Left forelimb (tissue), 1 donor: ENCODE measurements at places on chromosomes 7 and 10.
A peak's percentile ranks its signal among the peaks of the same experiment; 100 is the strongest.

GRCh38 chr10:59857921-59858320, 48.4 kb downstream of the CCDC6 start:
- no peak for DNase-seq

- DNase-seq: no peak
Observed at GRCh38 chr7:24912874-24913514, 67.0 kb downstream of the OSBPL3 start.

- no peak for DNase-seq
Observed at GRCh38 chr10:118407777-118408176, 65.7 kb upstream of the FAM204A start.

- no peak for DNase-seq
Observed at GRCh38 chr10:7333961-7334641, 76.7 kb downstream of the SFMBT2 start.

DNA sequence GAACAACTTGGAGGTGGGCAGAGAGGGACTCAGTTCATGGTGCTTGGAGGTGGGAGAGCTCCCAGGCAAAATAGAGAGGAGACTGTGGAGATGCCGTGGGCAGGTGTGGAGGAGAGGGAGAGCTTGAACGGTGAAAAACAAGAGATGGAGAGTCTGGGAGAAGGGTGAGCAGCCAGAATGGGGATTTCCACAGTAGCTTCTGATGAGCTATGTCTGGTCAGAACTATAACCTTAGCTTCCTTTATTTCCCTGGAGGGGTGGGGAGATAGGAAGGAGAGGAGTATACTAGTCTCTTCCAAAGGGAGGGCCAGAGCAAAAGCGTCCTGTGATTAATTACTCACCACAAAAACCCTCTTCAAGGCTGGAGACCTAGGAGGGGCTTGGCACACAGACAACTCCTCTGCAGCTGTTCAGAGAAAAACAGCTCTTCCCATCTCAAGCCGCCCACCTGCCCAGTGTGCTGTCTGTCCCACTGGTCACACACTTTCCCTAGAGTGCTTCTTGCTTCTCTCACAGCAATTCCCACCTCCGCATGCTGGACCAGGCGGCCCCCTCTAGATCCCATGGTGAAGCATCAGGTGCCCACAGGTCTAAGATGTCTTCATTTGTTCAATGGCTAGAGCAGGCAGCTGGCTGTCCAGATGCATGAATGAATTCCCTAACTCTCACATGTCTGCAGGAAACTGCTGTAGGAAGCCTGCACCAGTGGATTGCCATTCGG, 41.9 kb downstream of the TAS2R41 start:
- peak; percentile 76 for DNase-seq

DNA sequence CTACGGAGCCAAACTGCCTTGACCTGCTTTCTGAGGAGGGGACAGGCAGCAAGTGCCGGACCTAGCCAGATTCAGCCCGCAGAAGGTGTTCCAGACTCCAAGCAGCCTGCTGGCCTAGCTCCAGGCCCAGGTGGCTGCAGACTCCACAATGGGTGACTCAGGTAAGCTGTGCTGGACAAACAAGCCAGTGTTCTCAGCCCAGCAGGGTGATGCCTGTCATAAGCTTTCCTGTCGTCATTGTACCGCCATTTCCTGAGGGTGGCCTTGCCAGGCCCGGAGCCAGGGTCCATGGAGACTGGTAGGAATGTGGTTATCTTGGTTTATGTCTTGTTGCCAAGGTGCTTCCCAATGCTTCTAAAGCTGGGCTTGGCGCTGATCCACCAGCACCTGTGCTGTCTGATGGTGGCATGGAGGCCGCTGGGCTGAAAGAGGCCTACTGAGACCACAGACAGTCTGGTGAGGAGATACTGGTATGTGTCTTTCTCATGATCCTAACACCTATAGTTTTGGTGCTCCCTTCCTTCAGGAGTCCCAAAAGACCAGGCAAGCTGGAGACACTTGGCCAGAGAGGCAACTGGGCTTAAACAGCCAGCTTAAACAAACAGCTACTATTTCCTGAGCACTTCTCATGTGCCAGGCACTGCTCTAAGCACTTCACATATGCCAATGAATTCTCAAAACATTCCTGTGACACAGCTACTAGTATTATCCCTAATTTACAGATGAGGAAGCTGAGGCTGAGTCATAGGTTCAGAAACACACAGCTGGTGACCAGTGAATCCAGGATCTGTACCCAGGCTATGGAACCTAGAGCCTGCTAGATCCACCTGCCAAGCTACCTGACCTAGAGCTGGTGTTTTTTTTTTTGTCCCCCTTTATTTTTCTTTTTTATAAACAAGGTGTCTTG, 42.0 kb downstream of the ZC3HC1 start:
- no peak for DNase-seq

GRCh38 chr7:77679608-77680007, 16.7 kb upstream of the RSBN1L start:
- DNase-seq: no peak

DNA sequence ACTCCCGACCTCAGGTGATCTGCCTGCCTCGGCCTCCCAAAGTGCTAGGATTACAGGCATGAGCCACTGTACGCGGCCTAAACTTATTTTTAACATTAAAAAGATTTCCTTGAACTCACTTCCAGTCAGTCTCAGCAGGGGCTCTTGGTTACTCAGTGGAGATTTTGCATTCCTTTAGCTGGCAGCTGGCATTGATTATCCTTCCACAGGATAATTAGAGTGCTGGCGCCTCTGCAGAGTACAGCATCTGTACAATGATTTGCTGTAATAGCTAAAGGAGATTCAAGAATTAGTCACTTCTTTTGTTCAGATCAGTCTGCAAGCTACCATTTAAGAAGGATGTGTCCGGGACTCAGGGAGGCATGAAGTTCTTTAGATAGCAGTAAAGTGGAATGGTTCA, 125.0 kb upstream of the NPY start:
- no peak for DNase-seq

- DNase-seq: no peak
Observed at GRCh38 chr10:123346581-123346980, 192.4 kb downstream of the BUB3 start.

GRCh38 chr10:76302961-76303630, 871.7 kb downstream of the LRMDA start:
- DNase-seq: no peak

GRCh38 chr7:69208848-69209247, 389.4 kb upstream of the AUTS2 start:
- no peak for DNase-seq
